ENCODE measurements at places on chromosomes 2 and 18.

GRCh38 chr2:9665898-9666297 lies 35.1 kb upstream of the YWHAQ start:
- DNase-seq: no peak

- no peak for DNase-seq
These were observed 133.5 kb downstream of the FAM124B start for GRCh38 chr2:224268441-224268840.

GRCh38 chr2:105610576-105611332 lies 134.0 kb upstream of the NCK2 start:
- peak; percentile 47 for DNase-seq

- DNase-seq: no peak
These were observed 325.2 kb upstream of the RAB12 start for GRCh38 chr18:8283891-8284585.

DNA sequence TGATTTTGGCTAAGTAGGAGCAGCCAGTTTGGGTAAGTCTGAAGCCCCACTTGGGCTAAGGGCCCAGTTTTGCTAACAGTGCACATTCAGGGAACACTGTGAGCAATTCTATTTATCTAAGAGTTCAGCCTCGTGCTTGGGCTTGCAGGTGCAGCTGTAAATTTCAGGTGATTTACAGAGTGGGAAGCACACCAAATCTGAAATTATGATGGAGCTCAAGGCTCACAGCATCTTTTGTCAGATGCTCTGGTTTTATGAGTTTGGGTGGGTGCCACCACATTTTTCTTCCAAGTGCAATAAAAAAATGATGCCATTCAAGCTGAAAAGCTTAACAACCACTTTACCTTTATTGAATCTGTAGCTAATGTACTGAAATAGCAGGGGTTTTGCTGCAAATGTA lies 671.2 kb downstream of the LRRTM4 start:
- peak; percentile 19 for DNase-seq

DNA sequence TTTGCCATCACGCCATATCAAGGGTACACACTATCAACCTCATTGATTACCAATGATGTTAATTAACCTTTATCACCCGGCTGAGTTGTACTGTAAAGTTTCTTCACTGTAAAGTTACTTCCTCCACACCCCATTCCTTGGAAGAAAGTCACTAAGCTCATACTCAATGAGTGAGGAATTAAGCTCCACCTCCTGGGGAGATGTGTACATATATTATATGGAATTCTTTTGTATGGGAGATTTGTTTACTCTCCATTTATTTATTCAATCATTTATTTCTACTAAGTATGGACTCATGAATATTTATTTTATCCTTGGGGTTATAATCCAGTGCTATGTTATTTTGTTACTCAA lies 56.8 kb downstream of the C2orf74 start:
- DNase-seq: no peak

- DNase-seq: no peak
These were observed 306.6 kb downstream of the MYCN start for GRCh38 chr2:16246911-16247310.

GRCh38 chr2:170891893-170892292 lies 37.2 kb upstream of the GORASP2 start:
- DNase-seq: no peak

DNA sequence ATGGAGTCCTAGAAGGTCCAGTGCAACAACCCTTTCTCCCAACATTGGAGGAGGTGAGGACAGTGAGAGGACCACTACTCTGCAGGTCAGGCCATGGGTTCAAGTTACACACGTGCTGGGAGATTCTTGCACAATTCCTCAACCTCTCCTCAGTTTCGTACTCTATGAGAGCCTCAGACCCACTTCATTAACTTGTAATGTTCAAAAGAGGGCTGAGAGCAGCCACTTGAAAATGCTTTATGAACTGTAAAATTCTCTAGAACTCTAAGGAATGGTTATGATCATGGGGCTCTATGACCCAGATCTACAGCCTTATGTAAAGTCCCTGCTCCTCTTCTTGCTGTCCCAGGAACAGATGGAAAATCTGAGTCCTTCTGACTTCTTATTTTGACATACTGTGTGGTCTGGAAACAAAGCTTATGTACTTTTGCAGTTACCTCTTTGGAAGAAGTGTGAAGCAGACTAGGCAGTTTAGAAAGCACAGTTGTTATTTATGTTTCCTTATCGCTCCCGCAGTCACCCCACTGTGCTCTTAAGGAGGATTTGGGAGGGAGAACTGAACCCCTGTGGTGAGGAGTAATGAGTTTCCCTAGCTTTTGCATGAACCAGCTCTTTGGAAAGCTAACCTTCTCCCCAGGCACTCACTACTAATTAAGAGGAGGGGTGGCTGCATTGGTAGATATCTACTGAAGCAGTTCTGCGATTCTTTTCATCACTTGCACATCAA lies 296.6 kb downstream of the LRRTM1 start:
- DNase-seq: no peak

DNA sequence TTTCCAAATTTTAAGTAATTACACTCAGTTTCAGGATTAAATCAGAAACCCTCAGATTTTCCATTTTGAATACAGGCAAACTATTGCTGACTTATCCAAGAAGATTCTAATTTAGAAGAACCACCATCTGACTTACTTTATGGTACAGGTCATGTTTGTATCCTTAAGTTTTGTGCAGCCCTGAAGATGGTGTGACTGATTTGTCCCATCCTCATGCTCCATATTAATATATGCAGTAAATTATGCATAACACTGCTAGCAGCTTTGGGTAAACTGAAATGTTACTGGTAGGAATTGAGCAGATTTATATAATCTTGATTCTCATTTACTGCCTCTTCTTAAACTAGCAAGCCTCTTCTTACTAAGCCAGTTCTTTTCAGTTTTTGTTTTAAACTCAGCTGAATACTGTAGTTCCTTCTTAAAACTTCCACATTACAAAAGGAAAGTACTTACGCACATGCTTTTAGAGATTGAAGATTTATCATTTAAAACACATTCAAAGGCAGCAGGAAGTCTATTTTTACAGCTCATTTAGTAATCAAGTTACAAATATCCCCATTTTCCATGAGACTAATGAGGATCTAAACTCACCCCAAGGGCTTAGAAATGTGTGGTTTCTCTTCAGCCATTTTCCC lies 25.7 kb downstream of the MEX3C start:
- DNase-seq: no peak

GRCh38 chr2:97717613-97717995 lies 4.2 kb downstream of the ZAP70 start:
- DNase-seq: no peak

GRCh38 chr18:11008505-11008904 lies 140.9 kb downstream of the PIEZO2 start:
- DNase-seq: no peak

- DNase-seq: no peak
These were observed 6.5 kb downstream of the ERBB4 start for GRCh38 chr2:212532087-212532486.

GRCh38 chr2:119114266-119114665 lies 44.3 kb downstream of the C1QL2 start:
- no peak for DNase-seq

GRCh38 chr2:46545015-46545839 lies 65.9 kb downstream of the TMEM247 start:
- DNase-seq: no peak

DNA sequence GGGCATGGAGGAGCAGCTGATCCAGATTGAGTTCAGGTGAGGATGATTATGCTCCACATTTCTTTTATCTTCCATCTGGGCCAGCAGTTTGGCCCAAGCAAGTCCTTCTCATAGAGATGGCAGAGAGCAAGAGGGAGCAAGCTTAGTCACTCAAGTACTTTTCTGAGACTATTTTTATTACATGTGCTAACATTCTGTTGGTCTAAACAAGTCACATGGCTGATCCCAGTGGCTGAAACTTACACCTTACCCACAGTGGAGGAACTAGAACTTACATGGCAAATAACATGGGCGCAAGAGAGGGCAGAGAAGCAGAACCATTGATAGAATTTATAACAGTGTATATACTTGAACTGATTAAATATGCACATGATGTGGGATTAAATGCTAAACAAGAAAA lies 105.7 kb downstream of the KYNU start:
- DNase-seq: no peak

DNA sequence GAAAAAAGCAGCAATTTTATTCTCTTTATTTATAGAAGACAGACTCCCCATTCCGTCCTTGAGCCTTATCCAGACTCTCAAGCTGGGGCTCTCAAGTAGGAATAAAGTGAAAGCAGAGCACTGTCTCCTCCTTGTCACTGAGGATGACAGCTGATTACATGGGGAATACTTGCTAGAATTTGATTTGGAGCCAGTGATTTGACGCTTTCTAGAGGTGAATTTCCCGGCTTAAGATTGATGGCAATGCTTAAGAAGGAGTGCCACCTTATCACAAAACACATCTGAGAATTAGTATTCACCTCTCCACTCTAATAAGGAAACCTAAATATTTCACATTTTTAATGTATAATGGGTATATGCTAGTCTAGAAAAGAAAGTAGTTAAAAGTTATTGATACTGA lies 135.4 kb upstream of the SLC39A10 start:
- no peak for DNase-seq

DNA sequence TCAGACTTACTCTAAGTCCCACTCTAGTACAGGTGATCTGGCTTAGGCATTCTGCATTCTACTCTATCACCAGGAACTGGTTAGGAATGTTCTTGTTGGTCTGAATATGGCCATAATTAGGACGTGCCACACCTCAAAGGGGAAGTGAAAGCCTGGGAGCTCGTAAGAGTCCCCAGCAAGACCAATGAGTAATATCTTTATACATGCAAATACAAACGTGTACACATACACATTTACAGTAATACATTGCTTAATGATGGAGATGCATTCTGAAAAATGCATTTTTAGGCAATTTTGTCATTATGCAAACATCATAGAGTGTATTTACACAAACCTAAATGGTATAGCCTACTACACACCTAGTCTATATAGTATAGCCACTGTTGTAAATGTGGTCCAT lies 19.5 kb upstream of the ERCC3 start:
- DNase-seq: no peak

DNA sequence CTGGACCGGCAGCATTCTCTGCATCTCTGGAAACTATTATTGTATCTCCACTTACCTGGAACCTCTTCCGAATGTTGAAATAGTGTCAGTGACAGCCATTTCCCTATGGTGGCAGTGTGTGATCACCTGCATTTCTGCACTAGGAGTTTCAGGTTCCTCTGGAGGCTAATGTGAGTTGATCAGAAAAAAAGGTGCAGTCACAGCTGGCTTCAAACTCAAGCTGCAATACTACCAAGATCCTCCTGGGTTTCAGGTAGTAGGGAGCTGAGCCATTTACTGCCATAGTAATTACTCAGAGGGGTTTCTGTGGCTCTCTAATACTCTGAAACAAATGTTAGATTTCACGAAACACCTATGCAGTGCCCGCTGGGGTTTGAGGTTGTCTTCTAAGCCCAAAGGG lies 183.5 kb upstream of the OSR1 start:
- DNase-seq: no peak

DNA sequence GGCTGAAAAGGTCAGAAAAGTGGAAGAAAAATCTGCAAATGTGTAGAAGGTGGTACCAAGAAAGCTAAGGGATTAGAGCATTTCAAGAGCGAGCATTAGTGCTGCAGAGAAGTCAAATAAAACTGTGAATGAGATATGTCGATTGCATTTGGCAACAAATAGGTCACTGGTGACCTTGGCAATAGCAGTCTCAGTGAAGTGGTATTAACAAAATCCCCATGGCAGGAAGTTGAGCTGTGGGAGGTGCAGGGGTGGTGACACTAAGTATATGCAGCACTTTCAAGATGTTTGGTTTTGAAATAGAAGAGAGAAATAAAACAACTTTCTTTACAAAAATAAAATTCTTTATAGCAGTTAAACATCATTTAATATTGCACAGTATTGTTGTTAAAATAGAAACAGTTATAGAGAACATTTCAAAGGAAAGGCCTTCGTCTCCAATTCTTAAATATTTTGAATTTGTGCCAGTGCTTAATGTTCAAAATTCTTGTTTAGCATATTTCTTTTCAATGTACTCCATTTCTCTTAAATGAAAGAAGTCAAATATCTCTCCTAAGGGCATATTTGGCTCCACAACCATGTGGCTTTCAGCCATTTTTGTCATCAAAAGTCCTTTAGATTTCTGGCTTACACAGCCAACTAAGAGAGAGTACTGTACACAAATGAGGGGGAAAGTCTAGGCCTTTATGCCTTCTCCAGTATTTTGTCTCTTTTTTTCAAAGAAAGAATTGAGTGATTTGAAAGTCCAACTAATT lies 443.0 kb upstream of the MMADHC start:
- no peak for DNase-seq

Data from NCI-H748 treated with DMSO at 0.1 percent for 48 hours (cell line).